ENCODE measurements at places on chromosomes 6 and 20. TPM values are rescaled to one million over a fixed set of nuclear protein-coding genes. Genes with fewer than 3 reads are reported as not detected.

GRCh38 chr6:79250107-79250514, 15.6 kb upstream of the HMGN3 start:
- DNase-seq: no peak

GRCh38 chr20:35005463-35005961, 49.8 kb downstream of the MYH7B start:
- DNase-seq: no peak

GRCh38 chr20:58651559-58651945, 469 bp downstream of the STX16 start:
- DNase-seq: peak; percentile 86

DNA sequence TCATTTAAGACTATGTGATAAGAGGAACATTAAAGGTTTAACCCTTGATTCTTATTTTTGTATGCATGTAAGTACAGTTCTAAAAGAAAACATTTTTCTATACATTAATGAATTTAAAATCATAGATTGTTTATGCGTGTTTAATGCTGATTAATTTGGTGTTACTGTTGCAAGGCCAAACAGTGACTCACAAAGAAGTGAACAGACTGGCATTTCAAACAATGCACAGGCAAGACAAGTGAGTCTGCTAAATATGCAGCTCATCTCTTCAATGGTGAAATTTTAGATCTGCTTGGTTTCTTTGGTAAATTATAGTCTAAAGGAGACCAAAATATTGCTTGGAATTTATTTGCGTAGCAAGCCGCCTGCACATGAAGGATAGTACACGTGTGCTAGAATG, 417.4 kb upstream of the SOX4 start:
- no peak for DNase-seq

- DNase-seq: no peak
These were observed 123.0 kb downstream of the HAO1 start for GRCh38 chr20:7817286-7817685.

- peak; percentile 36 for DNase-seq
These were observed 31.7 kb downstream of the SAMHD1 start for GRCh38 chr20:36919715-36920333.

GRCh38 chr6:143248359-143248758, 187.7 kb downstream of the AIG1 start:
- DNase-seq: no peak

DNA sequence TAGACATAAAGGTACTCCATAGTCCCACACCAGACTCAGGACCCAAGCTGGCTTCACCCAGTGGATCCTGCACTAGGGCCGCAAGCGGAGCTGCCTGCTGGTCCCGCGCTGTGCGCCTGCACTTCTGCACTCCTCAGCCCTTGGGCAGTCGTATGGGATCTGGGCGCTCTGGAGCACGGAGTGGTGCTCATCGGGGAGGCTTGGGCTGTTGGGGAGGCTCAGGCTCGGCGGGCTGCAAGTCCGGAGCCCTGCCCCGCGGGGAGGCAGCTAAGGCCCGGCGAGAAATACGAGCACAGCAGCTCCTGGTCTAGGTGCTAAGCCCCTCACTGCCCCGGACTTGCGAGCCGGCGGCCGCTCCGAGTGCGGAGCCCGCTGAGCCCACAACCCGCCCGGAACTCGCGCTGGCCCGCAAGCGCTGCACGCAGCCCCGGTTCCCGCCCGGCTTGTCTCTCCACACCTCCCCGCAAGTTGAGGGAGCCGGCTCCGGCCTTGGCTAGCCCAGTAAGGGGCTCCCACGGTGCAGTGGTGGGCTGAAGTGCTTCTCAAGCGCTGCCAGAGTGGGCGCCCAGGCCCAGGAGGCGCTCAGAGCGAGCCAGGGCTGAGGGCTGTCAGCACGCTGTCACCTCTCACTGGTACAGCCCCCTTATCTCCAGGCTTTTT, 33.4 kb upstream of the GCNT2 start:
- DNase-seq: no peak

- no peak for DNase-seq
These were observed 17.0 kb upstream of the SLA2 start for GRCh38 chr20:36663031-36663430.

DNA sequence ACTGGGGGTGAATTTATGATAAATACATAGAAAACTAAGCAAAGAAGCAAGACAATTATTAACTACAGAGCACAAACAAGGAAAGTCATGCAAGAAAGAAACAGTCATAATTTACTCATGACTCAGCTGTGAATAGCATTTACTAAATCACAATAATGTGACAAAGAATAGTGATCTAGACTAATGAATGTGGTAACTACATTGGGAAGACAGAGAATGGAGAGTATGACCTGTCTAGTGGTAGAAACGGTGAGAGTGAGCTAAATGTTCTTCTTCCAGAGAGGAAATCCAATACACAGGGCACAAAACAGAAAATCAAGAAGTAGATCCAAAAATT, 153.5 kb upstream of the DST start:
- no peak for DNase-seq

GRCh38 chr6:36769183-36769675, 70.0 kb downstream of the CPNE5 start:
- no peak for DNase-seq

- DNase-seq: no peak
These were observed 43.3 kb downstream of the TGM2 start for GRCh38 chr20:38121741-38122140.

DNA sequence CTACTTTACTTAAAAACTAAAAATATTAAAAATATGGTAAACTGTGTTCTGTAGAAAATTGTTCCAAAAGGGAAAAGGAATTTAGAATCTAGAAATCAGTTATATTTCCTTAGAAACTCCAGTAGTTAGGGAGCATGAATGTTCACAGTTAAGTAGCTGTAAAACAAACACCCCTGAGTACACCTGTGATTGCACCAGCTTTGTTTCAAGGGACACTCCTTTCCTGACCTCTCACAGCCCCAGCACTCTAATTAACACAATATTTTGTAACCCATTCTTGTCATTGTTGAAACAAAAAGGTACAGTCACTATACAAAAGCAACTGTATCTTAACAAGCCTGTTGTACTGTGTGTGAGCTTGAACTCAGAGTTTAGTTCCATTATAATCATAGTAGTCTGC, 72.3 kb downstream of the NCOA7 start:
- DNase-seq: no peak

- DNase-seq: no peak
These were observed 4.2 kb upstream of the CST11 start for GRCh38 chr20:23456873-23457272.

DNA sequence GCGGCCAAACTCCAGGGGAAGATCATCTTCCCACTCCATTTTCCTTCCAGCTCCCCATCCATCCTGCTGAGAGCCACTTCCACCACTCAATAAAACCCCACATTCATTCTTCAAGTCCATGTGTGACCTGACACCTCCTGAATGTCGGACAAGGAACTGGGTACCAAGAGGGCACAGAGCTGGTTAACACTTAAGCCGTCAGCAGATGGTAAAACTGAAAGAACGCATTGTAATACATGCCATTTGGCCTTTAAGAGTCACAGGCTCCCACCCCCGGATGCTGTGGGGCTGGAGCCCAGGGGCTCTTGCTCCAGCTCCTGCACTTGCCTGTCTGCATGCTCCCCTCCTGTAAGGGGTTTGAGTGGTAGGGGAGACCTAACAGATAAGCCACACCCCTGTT, 753.9 kb downstream of the COL12A1 start:
- DNase-seq: no peak

DNA sequence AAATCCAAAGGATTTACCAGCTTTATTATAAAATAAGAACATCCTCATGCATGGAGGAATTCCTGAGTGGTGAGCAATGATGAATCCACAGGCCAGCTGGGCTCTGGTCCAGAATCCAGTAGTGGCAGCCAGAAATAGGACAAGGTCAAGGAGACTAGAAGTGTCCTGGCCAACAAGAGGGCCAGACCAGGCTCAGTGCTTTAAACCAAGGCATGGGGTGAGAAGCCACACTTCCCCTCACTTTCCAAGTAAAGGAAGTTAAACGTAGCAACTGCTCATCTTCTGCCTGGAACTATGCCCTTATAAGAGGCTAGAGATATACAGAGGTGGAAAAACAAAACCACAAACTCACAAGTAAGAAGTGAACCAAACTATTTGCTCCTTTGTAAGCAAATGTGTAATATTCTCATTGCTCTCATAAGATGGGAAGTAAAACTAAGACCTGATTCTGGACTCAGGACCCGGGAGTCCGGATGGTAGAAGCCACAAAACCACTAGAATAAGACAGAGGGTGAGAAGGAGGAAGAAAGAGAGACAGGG, 253.2 kb downstream of the UST start:
- no peak for DNase-seq

DNA sequence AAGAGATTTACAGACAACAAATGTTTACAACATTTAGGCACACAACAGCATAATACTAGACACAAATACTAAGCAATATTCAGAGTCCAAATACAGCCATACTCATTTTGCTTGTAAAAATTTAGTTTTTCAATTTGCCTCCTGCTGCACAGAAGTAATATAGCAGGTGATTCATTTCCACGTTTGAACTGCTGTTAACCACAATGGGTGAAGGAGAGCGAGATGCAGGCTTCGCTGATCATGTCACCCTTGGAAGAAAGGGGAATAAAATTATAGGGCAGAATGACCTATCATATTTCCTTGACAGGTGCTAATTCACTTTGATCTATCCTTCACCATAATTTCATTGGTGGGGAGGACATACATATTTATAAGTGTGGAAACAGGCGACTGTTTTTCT, 643.8 kb upstream of the AGPAT4 start:
- no peak for DNase-seq

DNA sequence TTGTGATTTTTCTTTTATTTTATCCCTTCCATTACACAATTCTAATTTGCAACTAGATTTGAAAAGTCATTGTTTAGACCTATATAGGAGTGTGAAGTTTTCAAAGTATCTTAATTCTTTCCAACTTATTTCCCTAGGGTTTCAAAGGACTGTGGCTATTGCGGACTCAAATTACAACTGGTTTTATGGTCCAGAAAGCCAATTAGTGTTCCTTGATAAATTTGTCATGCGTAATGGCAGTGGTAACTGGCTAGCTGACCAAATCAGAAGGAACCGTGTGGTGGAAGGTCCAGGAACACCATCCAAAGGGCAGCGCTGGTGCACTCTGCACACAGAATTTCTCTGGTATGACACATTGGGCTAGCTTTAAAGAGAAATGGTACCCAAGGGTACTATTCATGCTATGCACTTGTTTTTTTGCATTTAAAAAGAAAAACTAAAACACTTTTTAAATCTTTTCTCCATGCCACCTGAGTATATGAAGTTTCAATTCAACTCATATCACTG, 27.9 kb upstream of the CALHM6 start:
- DNase-seq: no peak

DNA sequence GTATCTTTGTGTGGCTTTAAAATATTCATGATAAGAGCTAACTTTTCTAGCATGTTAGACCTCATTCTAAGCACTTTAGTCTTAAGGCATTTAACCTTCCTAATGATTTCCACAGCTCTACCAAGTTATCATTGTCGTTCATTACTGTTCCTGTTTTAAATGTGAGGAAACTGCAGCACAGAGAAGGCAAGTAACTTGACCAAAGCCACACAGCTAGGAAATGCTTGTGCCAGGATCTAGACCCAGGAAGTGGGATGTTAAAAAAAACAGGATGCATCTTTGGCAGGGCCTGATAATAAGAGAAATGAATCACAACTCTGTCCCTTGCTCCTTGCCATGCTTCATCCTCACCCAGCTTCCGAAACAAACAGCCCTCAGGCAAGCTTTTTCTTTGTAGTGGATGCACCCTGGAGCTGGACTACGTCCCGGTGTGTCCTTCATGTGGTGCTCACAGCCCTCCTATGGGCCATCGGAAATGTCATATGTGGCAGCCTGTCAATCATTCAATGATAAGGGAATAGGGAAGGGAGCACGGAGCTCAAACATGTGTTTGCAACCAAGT, 196.9 kb upstream of the RREB1 start:
- DNase-seq: no peak

GRCh38 chr6:129273161-129273560, 390.2 kb downstream of the LAMA2 start:
- no peak for DNase-seq

DNA sequence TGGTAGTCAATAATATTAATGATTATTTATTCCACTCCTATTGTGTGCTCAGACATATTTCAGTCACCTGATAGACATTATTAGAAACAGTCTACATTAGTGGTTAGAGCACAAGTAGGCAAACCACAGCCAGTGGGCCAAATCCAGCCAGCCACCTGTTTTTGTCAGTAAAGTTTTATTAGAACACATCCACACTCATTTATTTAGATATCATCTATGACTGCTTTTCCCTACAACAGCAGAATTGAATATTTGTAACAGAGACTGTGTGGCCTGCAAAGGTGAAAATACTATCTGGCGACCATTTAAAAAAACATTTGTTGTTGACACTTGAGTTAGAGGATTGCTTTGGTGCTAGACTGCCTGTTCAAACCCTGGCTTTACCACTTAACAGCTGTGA, 220.0 kb upstream of the ZFP64 start:
- DNase-seq: no peak

GRCh38 chr6:85641522-85641896, 1.2 kb downstream of the SYNCRIP start:
- no peak for DNase-seq

GRCh38 chr6:139905404-139906052, 531.1 kb upstream of the CITED2 start:
- no peak for DNase-seq

DNA sequence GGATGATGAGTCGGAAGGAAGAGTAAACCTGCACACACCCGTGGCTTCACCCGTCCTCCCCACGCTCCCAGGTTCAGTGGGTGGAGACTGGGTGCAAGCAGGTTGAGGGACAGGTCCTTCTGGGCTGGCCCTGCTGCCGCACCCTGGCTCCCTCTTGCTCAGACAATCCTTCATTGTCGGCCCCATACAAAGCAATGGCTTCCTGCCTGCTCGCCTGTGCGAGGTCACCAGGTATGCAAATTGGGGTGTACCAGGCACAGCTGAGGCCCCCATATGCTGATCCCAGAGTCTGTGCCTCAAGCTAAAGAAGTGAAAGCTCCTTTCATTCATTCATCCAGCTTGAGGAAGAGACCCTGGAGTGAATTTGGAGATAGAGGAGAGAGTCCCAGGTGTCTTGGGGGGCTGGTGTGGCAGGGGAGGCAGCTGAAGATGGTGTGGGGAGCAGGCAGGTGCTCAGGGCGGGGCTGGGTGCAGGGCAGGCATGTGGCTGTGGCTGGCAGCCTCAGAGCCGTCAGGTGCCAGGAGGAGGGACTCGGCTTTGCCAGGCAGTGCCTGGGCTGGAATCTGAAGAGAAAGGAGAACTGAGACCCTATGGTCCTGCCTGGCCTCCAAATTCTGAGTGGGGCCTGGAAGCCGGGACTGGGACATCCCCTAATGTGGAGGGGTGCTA, 4.7 kb downstream of the SLCO4A1 start:
- no peak for DNase-seq

The EFHC1 gene
- polyA plus RNA-seq: 48.8 TPM

The PACRG gene
- 16.2 TPM for polyA plus RNA-seq

The TAB2 gene
- 110 TPM for polyA plus RNA-seq

The RNF182 gene
- 4.1 TPM for polyA plus RNA-seq

The SAMD5 gene
- 17.6 TPM for polyA plus RNA-seq

The POM121L2 gene
- polyA plus RNA-seq: not detected

The BPIFB1 gene
- polyA plus RNA-seq: 0.05 TPM

The SUMO4 gene
- polyA plus RNA-seq: 0.46 TPM

The JAG1 gene
- 172 TPM for polyA plus RNA-seq
